ENCODE measurements at places on chromosomes 6 and 20.

DNA sequence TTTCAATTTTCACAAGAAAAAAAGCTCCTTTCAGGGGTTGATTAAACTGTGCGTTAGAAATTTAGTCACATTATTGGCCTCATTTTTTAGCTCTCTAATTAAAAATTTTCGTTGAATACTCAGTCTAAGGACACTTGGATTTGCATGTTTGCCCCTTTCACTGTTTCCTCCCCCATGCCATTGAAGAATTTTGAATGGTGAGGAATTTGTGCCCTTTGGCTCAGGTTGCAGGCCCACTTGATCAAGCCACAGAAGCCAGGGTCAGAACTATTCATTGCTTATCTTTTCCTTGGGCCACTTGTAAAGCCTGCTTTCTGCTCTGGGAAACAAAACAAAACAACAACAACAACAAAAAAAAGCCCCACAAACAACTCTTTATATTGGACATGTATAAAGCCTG is 12.2 kb downstream of the LIN28B start:
- DNase-seq = no peak

GRCh38 chr6:123909989-123910388 is 106.3 kb downstream of the NKAIN2 start:
- no peak for DNase-seq

DNA sequence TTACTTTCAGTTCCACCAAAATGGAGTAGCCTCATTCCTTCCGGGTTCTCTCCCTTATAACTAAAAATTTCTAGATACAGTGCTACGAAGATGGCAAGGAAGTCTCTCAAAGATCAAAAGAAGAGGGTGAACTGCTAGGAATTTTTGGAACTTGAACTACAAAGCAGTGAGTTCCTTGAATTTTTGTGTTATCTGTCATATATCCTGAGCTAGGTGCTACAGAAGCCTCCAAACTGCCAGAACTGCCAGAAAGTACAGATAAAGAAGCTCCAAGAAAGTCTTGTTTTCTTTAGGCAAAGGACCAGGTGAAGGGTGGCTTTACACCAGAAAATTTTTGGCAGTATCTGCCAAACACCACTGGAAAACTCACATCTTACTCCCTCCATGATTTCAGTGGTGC is 218.8 kb upstream of the FLRT3 start:
- DNase-seq = no peak

DNA sequence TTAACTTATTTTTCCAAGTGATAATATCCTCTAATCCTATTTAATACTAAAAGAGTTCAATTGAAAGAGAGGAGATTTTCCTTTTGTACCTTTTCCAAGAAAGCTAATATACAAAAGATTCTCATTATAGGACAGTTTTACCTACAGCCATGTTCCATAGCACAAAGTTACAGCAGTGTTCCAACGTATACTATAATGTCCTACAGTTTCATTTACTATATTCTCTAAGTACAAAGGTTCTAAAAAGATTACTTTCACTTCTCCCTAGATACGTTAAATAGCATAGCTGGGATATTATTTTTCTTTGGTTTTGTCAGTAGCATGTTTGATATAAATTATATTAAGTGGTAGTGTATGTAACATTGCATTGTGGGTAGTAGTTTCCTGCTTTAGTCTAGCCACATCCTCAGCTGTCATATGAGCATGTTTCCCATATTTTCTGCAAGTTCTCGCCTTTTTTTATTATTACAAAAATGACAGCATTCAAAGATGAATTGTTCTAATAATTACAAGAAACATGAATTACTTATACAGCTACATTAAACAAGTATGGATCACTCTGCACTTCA is 4.4 kb upstream of the RUNX2 start:
- DNase-seq = no peak

- DNase-seq = no peak
These were observed 1.1 kb upstream of the ZBTB46 start for GRCh38 chr20:63831993-63832686.
